ENCODE measurements at places on chromosomes 4 and X. TPM values are rescaled to one million over a fixed set of nuclear protein-coding genes. Genes with fewer than 3 reads are reported as not detected.

Gene SPP1
- total RNA-seq: 8.7 TPM

Gene ASMT
- total RNA-seq: not detected

DNA sequence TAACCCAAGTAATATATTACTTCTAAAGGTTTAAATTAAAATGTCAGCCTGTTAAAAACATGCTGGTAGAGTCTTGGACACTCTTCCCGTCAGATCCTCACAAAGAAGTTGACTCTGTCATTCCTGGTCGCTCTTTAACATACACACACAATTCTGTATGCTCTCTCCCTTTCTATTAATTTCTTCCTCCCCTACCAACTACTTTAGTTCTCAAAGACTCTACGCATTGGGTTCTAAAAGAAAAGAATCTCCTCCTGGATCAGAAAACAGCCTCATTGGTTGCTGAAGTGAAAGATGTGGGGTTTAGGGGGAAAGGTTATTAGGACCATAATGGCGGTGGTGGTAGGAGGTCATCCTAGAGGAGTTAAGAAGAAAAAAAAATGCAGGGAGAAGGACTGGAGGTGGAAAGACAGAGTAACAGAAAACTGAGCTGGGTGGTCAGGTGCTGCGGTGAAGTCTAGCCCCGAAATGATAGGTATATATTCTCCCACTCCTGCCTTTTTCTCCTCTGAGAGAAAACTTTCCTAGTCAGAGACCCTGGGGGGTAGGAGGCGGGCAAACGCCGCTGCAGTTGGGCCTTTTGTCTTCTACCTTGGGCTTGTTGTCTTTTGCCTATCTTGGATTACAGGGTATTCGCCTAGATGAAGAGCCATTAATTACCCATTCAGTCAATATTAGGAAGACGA is 5.2 kb upstream of the PITX2 start:
- no peak for DNase-seq

- no peak for DNase-seq
Observed at GRCh38 chr4:17561195-17561909, 15.6 kb upstream of the LAP3 start.

GRCh38 chr4:135354876-135355275 is 1153.3 kb upstream of the PABPC4L start:
- no peak for DNase-seq

DNA sequence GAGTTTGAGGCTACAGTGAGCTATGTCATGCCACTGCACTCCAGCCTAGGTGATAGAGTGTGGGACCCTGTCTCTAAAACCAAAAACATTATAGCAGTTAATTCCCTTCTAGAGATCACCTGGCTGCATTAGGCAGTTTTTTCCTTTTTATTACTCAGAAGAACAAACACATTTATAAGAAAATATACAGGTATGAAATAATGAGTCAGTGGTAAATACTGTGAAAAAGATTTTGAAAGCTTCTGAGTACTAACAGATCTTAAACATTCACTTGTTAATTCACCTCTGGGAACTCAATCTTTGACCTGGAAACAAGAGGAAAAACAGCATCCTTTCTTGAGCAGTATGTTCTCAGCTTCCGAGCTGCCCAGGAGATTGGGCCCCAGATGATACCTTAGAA is 64.1 kb downstream of the UCHL1 start:
- DNase-seq: no peak

- DNase-seq: no peak
Observed at GRCh38 chrX:17374619-17375366, at the start of gene NHS. Gene NHS (plus strand): TSS chrX:17375200. CDS start chrX:17375758, 558 bp downstream.

- DNase-seq: no peak
Observed at GRCh38 chrX:44234116-44234515, 109.4 kb downstream of the EFHC2 start.

GRCh38 chr4:17476853-17477252 is 35.0 kb downstream of the QDPR start:
- no peak for DNase-seq

DNA sequence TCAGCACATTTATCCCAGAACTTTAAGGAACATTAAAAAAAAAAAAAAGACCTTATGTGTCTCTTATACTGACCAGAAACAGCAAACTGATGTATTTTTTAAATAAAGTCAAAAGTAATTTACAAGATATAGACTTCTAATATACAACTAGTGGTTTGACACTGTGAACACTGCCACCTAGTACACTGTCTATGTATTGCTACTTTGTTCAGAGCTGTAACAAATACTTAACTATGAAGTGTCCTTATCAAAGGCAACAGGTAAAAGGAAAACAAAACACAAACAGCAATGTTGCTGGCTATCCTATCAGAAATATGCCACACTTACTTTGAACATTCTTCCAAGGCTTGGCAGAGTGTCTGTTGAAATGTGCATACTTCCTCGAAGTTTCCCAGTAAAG is 60.4 kb downstream of the CD40LG start:
- no peak for DNase-seq

- DNase-seq: no peak
Observed at GRCh38 chr4:102402223-102402622, 56.9 kb upstream of the SLC39A8 start.

DNA sequence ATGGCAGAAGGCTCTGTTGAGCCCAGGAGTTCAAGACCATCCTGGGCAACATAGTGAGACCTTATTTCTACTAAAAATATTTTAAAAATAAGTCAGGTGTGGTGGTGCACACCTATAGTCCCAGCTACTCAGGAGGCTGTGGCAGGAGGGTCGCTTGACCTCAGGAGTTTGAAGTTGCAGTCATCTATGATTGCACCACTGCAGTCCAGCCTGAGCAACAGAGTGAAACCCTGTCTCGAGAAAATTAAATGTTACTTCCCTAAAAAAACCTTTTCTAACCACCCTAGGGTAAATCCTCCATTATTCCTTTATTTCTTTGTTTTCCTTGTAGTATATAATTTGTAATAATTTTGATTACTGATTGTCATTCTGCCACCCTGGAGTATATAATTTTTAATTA is 7.9 kb downstream of the FAM200B start:
- DNase-seq: no peak

DNA sequence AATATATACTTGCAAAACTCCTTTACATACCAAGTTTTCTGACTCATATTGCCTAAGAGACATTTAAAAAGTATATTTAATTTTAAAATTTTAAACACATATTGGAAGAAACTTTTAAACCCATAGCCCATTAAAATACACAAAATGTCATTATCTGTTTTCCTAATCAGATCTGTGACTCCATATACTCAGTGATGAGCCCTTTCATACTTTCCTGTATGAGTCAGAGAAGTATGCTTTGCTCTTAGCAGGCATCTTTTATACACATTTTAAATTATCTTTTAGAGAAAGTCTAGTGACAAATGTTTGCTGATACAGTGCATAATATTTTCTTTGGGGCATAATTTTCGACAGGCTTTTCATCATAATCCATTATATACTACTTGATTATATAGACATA is 26.4 kb downstream of the SPIN3 start:
- no peak for DNase-seq

- no peak for DNase-seq
Observed at GRCh38 chr4:177562859-177563258, 120.6 kb upstream of the AGA start.

GRCh38 chrX:147476008-147476407 is 435.7 kb upstream of the FMR1 start:
- no peak for DNase-seq

GRCh38 chr4:107931775-107932321 is 499 bp downstream of the CYP2U1 start:
- DNase-seq: no peak

DNA sequence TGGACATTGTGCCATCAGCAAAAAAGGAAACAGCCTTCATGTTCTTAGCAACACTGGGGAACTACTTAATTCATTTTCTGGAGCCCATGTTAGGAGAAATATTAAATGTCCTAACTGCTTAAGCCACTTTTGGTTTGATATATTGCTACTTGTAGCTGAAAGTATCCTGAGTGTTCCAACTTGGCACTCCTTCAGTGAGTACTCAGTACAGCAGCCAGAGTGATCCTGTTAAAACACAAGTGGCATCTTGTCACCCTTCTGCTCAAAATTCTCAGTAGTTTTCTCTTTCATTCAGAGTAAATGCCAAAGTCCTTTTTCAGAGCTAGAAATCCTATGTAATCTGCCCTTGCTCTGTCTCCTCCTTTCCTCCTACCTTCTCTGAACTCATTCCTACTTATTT is 522.0 kb downstream of the GRID2 start:
- DNase-seq: no peak

- DNase-seq: no peak
Observed at GRCh38 chr4:183392377-183392776, 52.1 kb upstream of the CDKN2AIP start.

- DNase-seq: no peak
Observed at GRCh38 chr4:121100093-121100775, 27.9 kb upstream of the NDNF start.

DNA sequence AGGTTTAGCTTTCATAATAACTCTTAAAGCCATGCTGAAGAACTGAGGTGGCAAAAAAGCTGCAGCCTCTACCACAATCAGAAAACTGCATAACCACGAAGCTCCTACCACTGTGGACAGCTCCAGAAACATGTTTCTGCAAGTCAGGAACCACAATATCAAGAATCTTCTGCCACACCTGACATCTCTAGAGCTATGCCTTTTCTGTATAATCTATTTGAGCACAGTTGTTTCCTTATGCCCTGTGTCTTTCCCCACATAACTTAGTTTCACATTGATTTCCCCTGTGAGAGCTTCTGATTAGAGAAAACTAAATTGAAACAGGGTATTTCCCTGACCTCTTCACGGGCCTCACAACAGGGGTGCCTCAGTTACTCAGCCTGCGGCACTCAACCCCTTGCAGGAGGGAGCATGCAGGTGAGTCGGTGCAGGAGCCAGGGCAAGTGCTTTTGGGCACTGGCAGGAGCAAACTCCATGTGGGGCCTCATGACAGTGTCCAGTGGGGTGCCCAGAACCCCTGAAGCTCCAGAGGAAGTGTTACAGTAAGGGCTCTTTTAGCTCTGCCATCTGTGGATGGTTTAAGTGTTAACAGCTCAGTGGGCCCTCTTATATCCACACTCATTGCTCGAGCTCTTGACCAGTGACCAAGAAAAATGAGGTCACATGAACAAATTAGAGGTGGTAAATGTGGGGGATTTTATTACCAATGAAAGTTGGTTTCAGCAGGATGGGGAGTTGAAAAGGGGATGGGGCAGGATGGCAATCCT is 132.8 kb upstream of the BMP3 start:
- no peak for DNase-seq

GRCh38 chrX:148333989-148334388 is 166.4 kb upstream of the AFF2 start:
- no peak for DNase-seq
